ENCODE measurements at places on chromosomes 7 and 10.

DNA sequence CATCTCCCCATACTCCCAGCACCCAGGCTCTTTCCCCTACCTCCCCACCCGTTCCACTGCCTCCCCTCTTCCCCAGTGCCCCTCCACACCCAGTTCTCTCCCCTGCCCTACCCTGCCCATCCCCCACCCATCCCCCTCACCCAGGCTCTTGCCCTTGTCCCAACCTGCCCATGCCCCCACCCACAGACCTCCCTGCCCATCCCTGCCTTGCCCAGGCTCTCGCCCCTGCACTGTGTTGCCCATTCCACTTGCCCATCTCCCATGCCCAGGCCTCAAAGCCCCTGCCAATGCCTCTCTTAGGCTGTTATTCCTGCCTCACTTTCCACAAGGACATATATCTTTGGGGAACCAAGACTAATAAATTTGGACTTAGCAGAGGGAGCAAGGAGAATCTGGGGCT lies 262.6 kb upstream of the CXCL12 start:
- DNase-seq = no peak

DNA sequence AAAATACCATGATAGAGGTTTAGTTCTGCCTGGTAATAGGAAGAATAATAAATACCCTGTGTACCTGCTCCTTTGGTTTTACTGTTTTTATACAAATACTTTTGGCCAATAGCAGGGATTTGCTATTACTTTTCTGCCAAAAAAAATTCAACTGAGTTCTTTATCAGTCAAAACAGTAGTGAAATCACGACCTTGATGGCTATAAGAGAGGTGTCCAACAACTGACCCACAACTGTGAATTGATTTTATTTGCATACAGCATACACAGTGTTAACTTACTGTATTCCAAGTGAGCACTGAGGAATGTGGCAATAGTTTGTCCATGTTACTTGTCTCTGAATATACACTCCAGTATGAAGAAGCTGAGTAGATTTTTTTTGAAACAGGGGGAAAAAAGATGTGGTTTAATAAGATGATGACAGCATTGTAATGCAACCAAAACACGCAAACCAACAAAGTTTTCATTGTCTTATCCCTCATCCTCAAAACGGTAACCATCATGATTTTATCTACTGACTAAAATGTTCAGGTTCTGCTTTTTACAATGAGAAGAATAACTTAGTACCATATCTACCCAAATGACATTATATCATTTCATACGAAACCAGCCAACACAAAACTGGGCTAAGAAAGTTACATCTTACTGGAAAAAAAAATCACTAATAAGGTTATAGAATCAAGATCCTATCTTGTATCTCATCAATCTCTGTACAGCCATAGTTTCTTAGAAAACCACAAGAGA lies 63.3 kb downstream of the GSAP start:
- no peak for DNase-seq

GRCh38 chr7:140637400-140637799 lies 3.2 kb downstream of the DENND2A start:
- no peak for DNase-seq

DNA sequence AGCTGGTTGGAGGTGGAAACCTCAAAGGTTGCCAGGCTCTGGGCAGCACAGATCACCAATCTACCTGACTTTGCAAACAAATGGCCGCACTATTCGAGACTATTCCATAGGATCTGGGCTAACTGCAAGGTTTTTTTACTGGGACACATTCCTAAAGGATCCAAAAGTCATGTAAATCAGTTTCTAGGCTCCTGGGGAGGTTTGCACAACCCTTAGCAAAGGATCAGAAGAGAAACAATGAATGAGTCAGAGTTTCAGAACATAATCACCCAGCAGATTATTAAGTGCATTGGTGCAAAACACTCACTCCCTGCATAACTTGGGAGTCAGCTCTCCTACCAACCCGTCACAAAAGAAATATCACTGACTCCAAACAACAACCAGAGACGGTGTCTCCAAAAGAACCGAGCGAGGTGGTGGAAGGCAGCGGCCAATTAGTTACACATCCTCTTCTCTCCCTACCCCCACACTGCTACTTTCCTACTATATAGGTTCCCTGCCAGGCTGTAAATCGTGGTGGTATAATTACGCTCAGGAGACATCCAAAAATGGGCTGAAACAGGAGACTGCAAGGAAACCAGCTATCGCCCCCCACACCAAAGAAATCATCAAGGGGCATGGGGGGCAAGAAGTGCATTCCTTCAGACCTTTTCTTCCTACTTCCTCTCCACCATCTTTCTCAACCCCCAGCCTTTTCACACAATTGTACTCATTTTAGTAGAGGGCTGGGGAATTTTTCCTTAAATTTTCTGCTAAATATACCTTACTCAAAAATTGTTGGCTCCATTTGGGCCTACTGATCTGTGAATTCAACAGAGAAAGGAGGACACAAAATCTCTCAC lies 3.2 kb downstream of the UBE2H start:
- no peak for DNase-seq

DNA sequence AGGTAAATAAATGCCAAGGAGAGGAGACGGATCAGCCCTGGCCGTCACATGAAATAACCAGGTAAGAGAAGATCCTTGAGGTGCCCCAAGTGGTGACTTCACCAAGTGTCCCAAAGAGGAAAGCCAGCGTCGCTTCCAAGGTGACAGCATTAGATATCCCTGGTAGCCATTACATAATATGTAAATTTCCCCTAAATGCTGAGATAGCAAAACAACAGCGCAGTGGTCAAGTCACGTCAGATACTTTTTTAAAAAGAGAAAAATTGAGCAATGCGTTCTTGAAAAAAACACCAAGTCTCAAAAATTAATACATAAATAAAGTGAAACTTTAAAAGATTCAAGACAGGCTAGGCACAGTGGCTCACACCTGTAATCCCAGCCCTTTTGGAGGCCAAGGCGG lies 100.2 kb downstream of the HTR5A start:
- no peak for DNase-seq

DNA sequence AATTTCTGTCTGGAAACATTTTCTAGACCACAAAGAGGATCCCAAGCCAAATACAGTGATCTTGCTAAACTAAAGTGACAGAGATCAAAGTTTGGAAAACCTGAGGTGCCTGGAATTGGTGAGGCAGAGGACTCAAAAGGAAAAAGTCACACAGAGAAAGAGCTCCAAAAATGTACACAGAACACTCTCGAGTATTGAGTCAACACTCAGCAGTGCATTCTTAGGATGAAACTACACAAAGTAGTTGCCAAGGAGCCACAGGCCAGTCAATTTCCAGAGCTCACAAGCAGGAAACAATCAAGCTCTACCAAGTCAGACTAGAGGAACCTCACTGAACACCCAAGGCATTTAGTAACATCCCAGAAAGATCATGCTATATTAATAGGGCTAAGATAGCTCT lies 61.3 kb downstream of the MICU1 start:
- no peak for DNase-seq

GRCh38 chr10:120473593-120473992 lies 16.6 kb downstream of the PLPP4 start:
- no peak for DNase-seq

- DNase-seq = no peak
Measured at GRCh38 chr7:90701771-90702170, 105.7 kb downstream of the CDK14 start.

DNA sequence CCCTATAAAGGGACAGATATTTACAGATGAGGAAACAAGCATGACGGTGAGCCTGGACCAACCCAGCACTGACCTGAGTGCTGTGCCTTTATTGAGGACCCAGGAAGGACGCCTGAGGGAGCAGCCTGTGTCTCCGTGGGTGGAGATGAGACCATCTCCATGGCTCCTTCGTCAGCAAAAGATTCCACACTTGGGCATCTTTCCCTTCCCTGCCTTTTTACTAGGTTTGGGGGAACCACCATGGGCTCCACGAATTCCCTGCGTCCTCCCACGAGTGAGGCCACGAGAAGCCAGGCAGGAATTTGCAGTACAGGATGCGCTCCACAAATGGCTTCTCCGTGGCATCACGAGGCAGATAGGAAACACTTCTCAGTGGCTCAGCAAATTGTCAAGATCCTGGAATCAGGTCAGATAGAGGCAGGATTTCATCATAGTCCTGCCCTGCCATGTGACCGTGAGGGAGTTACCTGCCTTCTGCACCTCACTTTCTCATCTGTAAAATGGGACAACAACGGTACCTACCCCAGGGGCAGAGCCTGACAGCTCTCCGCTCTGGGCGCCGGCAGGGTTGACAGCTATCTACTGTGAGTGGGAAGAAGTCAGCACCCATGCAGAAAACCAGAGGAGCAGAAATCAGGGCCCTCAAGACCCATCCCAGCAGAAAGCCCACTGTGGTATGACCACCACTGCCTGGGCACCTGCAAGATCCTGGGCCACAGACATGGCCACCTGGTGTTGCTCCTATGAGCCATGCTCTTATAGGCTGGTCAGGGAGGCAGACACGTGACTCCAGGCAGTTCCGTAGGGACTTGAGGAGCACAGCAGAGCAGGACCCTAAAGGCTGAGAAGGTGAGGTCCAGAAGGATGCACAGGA lies 80.1 kb downstream of the GRID1 start:
- DNase-seq = no peak

- DNase-seq = no peak
Measured at GRCh38 chr10:5590816-5591215, 66.1 kb downstream of the CALML3 start.

DNA sequence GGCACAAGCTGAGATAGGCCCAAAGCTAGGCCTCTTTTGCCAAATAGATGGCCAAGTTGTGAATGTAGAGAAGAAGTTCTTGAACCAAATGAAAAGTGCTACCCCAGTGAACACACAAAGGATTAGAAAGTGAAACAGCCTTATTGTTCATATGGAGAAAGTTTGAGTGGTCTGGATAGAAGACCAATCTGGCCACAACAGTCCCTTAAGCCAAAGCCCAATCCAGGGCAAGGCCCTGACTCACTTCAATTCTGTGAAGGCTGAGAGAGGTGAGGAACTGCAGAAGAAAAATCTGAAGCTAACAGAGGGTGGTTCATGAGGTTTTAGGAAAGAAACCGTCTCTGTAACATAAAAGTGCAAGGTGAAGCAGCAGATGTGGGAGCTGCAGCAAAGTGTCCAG lies 18.7 kb upstream of the ATP6V0A4 start:
- no peak for DNase-seq

GRCh38 chr7:29372351-29373090 lies 177.9 kb downstream of the CHN2 start:
- no peak for DNase-seq

DNA sequence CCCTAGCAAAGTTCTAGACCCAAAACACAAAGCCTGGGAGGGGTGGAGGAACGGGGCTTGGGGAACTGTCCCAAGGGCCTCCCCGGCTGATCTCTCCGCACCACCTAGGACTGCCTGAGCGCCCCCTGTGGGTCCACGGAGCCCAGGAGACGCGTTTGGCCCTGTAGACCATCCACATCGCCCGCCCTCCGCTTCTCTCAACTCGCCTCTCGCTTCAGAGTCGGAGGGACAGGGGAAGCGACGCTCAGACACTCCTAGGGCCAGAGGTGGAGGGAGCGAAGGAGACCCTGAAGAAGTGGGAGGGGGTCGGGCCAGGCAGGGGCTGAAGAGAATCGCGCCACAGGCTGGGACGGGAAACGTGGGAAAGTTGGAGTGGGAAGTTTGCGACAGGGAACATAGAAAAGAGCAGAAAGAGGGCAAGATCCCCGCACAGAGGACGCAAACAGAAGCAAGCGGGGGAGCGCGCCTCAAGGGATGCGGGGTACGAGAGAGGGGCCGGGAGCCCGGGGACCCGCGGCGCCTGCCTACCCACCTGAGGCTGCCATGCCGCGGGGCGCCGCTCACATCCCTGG lies 378 bp downstream of the PIK3AP1 start:
- no peak for DNase-seq

DNA sequence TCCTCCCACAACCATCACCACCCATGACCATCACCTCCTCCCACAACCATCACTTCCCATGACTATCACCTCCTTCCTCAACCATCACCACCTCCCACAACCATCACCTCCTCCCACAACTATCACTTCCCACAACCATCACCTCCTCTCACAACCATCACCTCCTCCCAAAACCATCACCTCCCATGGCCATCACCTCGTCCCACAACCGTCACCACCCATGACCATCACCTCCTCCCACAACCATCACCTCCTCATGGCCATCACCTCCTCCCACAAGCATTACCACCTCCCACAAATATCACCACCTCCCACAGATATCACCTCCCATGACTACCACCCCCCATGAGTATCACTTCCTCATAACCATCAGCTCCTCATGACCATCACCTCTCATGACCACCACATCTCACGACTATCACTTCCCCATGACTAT lies 52.2 kb downstream of the PDGFA start:
- no peak for DNase-seq

GRCh38 chr7:131546126-131546525 lies 10.3 kb downstream of the PODXL start:
- DNase-seq = no peak

DNA sequence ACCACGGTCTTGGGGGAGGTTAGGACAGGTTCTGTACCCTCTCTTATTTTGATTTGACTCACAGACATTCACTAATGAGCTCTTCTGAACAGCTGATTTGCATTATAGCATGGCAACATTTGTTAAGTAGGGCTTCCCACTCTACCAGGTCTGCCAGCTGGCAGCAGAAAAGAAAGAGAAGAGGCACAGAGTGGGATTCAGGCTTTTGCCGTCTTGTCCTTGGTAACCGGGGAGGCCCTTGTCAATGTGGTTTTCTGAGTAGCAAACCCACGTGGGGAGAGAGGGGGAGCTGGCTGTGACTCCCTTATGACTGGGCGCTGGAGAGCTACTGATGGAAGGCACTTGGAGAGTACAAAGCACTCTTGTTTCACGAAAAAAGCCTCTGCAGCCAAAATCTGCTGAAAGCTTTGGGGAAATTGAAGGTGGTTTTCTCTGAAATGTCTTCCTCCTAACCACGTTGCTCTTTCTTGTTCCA lies 355.3 kb upstream of the GALNT17 start:
- no peak for DNase-seq

DNA sequence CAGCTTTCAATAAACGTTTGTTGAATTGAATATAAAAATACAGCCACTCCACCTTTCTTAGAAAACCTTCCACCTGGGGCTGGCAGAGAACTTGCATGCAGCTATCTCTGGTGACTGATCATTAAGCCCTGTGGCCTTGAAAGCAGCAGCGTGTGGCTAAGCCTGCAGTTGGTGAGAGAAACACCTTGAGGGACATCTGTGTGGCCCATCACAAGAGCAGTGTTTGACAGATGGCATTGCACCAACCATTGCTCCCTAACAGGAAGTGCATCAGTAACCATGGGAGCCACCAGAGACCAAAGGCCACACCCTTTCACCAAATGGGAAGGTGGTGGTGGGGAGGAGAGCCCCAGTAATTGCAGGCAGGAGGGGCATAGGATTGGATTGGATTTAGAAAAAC lies 22.4 kb downstream of the RHOBTB1 start:
- no peak for DNase-seq

GRCh38 chr7:14748461-14748860 lies 154.1 kb downstream of the DGKB start:
- DNase-seq = no peak

DNA sequence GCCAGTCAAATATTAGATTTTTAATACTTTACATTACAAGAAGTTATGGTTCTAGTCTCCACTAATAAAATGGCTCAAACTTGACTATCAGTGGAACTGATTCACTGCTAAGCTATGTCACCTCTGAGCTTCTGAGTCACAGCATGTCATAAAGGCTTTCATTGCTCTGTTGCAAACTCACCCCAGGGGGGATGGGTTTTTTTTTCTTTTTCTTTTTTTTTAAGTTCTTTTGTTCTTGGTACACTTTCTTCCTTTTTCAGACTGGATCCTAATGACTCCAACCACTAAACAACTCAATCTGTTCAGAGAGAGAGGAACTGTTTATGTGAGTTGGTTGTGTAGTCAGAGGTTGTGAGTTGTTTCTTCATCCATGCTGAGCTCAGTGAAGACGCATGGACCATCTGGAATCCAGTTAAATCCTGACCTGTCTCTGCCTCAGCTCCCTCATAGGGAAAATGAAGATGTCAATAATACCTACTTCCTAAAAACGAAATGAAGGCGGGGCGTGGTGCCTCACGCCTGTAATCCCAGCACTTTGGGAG lies 11.0 kb downstream of the MYOF start:
- no peak for DNase-seq
